Left cardiac atrium (tissue), 4 donors: ENCODE measurements at places on chromosomes 12 and 14.

- peak; percentile 58 for DNase-seq
Measured at GRCh38 chr12:48882315-48882687, 16.6 kb upstream of the RND1 start.

- DNase-seq, result no peak
Measured at GRCh38 chr12:107990325-107990724, 138.8 kb upstream of the WSCD2 start.

DNA sequence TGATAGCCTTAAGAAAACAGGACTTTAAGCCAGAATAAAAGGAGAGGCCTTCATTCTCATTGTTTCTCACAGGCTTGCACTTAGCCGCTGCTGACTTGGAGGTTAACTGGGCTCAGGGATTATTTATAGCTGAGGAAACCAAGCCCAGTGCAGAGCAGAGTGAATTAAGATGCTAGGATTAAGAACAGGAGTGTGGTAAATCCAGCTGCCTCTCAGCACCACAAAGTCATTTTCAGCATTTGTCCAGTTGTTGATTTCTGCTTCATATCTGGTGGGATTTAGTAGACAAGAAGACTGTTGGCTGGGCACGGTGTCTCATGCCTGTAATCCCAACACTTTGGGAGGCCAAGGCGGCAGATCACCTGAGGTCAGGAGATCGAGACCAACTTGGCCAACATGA, 14.3 kb upstream of the KRT73 start:
- DNase-seq, result no peak

DNA sequence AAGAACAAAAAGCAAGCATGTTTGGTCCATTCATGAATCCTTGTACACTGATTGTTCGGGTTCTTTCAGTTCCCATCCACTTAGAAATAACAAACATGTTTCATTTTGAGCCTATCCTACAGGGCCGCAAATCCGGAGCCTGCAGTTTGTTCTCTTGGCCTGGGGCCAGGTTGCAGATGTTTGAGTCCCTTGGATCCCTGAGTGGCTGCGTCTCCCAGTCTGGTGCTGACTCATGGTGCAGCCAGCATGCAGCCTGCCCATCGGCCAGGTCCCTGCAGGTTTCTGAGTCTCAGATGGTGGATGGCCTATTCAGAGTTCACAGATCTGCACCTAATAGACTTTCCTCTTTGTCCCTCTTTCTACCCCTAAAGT, 1.9 kb upstream of the DYNC1H1 start:
- DNase-seq, result peak; percentile 70

DNA sequence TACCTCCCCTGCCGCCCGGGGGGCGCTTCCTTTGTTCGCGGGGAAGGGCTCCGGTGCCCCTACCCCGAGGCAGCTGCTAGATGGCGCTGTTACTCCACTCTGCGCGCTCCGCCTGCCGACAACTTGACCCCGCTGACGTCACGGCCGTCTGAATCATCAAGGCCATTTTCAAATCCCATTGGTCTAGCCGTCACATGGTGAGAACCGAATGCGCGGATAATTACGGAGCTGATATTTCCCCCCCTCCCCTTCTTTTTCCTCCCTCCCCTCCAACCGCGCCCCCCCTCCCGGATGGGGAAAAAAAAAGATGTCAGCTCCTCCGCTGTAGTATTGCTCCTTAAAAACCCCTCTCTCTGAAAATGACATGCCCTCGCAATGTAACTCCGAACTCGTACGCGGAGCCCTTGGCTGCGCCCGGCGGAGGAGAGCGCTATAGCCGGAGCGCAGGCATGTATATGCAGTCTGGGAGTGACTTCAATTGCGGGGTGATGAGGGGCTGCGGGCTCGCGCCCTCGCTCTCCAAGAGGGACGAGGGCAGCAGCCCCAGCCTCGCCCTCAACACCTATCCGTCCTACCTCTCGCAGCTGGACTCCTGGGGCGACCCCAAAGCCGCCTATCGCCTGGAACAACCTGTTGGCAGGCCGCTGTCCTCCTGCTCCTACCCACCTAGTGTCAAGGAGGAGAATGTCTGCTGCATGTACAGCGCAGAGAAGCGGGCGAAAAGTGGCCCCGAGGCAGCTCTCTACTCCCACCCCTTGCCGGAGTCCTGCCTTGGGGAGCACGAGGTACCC, at the start of gene HOXC10:
HOXC10 (plus strand) TSS at position 246 of the 791 bp plus-strand sequence; CDS start at position 360, 114 bp downstream.
- peak; percentile 88 for DNase-seq

DNA sequence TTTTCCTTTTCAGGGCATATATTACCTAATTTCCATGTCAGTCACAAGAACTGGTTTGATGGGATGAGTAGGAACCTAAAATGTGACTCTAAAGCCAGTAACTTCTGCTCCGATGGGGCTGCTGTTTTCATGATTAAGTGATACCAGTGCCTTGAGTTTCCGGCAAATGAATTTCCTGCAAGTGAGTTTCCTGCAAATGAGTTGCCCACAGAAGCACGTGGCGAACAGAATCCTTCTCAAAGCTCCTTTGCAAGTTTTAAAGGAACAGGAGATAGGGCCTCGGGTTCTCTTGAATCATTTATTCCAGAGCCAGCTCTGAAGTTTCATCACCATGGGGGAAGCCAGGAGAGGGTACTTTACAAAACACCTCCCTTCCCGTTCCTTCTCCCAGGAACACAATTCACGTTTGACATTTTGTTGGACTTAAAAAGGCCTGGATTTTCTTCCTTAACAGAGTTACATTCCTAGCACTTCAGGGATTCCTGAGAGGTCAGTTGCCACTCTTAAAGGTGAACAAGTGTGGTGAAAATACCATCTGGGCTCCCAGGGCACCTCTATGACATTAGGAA, 2.2 kb upstream of the PPTC7 start:
- DNase-seq, result no peak

DNA sequence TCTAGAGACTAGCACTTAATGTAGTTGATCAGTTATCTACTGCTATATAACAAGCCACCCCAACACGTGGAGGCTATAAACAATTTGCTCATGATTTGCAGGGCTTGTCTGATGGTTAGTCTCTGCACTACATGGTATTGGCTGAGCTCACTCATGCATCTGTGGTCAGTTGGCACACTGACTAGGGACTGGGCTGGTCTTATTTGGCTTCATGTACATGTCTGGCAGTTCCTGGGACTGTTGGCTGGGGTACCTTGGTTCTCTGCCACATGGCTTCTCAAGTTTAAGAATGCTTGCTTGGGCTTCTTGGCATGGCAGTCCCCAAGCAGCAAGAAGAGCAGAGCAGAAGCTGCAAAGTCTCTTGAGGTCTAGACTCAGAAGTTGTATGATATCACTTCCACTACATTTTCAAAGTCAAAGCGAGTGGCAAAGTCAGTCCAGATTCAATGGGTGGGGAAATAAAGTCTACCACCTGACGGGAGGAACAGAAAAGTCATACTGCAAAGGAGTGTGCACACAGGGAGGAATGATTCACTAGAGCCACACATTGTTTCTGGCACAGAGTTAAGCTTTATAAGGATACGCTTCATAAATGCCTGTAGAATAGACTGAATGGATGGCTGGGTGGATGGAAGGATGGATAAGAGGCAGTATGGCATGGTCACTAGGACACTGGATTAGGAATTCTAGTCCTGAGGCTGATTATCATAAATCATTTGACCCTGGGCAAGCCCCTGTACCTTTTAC, 44.8 kb upstream of the PTHLH start:
- no peak for DNase-seq

GRCh38 chr12:104610513-104611235, 153.9 kb downstream of the CHST11 start:
- no peak for DNase-seq

DNA sequence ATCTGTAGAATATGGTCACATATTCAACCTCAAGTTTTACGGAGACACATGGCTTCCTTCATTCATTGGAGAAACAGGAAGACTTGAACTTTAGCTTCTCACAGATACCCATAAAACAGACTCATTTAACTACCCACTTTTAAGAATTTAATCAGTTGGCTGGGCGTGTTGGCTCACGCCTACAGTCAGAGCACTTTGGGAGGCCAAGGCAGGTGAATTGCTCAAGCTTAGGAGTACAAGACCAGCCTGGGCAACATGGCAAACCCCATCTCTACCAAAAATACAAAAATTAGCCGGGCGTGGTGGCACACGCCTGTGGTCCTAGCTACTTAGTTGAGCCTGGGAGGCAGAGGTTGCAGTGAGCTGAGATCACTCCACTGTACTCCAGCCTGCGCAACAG, 64.7 kb upstream of the STAC3 start:
- DNase-seq, result no peak

GRCh38 chr14:53772936-53773335, 183.7 kb downstream of the BMP4 start:
- DNase-seq, result no peak

GRCh38 chr12:106585105-106585520, 2.3 kb downstream of the RFX4 start:
- no peak for DNase-seq

DNA sequence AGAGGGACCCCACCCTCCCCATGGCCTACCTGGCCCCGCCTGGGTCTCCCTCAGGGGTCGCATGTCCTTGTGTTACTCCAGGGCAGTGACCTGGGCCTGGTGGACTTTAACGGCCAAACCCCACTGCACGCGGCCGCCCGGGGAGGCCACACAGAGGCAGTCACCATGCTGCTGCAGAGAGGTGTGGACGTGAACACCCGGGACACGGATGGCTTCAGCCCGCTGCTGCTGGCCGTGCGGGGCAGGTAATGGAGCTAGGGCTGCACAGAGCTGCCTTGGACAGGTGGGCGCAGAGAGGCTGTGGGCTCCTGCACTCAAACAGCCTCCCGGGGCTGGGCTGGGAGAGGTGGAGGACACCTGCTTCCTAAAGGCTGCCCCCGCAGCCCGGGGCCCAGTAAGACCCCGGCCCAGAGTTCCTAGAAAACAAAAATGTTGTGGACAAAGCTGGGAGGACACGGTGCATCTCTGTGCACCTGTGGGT, 21.6 kb downstream of the ASPG start:
- DNase-seq, result peak; percentile 18

DNA sequence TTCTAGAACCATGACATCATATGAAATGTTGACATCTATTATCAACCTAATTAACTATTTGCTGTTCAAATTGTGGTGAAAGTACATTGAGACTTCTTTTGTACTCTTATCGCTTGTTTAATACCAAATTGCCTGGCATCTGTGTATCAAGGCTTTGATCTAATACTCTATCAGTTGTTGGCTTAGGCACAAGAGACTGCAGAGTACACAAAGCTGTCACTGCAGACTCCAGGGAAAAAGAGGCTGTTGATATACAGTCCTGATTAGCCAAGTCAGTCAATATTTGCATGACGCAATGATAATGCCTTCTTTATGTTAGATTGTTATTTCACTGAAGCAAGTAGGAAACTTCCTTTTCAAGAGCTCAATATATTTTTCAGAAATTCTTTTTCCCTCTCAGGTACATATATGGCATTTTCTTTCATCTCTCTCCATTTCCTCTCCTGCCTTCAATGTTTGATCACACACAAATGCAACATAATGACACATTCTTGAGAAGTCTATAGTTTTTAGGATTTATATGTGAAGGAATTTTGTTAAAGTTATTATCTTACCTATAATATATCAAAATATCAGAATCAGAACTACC, 32.3 kb upstream of the PTCSC3 start:
- DNase-seq, result no peak

DNA sequence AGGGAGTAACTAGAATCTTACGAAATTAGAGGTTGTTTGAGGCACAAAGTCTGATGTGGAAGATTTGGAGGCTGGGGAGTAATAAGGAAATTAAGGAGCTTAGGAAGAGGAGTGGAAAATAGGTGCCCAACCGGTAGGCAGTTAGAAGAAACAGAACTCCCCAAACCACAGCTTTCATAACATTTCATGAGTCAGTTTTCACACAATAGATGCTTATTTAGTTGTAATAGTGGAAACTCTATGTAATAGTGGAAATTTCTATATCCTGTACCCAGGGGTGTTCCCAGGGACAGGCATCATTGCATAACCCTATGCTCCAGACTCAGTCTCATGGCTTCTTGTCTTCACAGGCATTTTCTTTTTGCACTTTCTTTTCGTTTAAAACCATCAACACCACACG, 8.3 kb downstream of the C3AR1 start:
- no peak for DNase-seq

DNA sequence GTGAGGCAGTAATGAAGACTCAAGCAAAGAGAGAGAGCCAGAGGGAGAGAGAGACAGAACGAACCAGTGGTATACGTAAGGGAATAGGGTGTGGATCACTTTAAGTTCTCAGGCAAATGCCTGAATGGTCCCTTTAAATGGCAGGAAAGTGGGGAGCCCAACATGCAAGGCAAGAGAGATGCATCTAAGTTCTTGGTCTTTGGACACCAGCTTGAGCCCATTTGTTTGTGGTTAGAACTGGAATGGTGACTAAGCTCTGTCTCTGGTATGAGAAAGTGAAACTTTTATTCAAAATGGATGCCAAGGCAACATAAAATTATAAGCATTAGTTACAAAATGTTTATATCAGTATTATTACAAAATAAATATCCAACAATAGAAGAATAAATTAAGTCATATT, 192.2 kb upstream of the ALG10 start:
- DNase-seq, result no peak

- no peak for DNase-seq
Measured at GRCh38 chr12:53956251-53956887, 1.7 kb downstream of the HOXC12 start.

- peak; percentile 81 for DNase-seq
Measured at GRCh38 chr14:89618811-89619551, 201.9 kb upstream of the FOXN3 start.
